ENCODE measurements at places on chromosomes 1 and 21.

GRCh38 chr1:212975111-212975918, 25.0 kb downstream of the VASH2 start:
- no peak for DNase-seq

DNA sequence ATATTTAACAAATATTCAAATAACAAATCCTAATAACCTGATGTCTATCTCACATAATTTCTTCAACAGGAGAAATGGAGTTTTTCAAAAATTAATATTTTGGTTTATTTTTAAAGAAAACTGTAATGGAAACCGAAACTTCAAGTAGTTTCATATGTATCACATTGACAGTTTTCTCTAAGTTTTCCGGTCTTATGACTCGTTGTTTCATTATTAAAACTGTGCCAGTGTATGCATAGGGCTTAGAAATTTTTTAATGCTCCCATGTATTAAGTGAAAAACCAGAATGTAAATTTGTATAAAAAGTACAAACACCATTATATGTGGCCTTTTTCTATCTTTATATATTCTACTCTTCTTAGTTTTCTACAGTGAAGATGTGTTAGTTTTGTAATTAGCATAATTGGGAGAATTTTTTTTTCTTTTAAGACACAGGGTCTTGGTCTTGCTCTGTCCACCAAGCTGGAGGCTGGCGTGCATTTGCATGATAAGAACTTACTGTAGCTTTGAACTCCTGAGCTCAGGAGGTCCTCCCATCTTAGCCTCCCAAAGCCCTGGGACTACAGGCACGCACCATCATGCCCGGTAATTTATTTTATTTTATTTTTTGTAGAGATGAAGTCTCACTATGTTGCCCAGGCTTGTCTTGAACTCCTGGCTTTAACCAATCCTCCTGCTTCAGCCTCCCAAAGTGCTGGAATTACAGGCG, 43.9 kb upstream of the SAMSN1 start:
- DNase-seq, result no peak

- DNase-seq, result no peak
These were observed 248.3 kb downstream of the NUF2 start for GRCh38 chr1:163570071-163570470.

DNA sequence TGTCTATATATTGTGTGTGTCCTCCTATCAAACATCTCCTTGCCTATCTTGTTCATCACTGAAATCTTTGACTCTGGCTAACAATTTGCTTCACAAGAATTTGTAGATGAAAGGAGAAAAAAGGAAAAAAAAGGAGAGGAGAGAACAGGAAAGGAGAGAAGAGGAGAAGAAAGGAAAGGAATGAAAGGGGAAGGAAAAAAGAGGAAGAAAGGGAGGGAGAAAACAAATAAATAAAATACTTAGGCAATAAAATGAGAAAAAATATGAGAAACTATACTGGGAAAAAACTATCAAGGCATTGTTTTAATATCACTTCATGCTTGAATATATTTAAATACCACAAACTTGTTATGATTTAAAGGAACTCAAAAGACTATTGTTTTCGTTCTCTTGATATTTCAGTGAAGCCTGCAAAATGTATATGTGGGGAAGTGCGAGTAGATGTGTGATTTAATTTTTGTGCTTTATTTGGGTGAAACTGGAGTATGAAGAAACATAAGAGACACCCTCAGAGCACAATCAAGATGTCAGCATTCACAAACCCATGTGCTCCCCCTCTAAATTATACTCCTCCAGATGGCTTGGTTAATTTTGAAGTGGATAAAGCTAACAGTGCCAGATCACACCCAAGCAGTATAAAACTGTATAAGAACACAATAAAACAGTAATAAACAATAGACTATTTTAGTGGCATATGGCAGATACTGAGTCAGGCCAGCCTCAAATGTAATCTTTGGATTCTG, 205.7 kb upstream of the SAMSN1 start:
- no peak for DNase-seq

DNA sequence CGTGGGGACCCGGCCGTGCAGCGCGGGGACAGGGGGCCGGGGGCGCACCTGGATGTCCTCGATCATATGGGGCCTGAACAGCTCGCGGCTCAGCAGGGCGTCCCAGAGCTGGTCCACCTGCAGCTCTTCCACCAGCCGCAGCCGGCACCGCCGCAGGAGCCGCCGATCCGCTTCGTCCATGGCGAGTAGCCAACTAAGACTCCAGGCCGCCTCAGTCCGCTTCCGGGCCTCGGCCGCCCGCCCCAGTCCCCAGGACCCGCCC, at the start of gene CASP9:
Gene CASP9, minus strand, starts transcription at position 195 of the 262 bp plus-strand sequence. Its CDS starts 15 bp downstream, at position 180.
- no peak for DNase-seq

GRCh38 chr1:186299570-186299969, 75.5 kb downstream of the TPR start:
- no peak for DNase-seq

DNA sequence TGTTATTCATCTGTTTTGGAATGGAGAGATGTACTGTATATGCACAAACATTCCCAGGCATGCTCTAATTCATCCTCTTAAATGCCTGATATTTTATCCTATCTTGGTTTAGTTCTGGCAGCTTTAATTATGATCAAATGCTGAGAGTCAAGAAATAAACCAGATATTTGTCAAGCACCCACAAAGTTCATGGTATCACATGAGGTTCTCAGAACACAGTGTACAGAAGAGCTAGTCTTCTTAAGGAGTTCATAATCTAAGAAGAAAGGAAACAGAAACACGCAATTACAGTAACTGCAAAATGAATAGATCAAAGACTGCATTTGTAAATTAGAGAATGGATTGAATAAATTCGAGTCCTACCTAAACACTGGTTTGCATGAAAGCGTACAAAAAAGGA, 58.3 kb upstream of the KCNH1 start:
- DNase-seq, result no peak

- no peak for DNase-seq
These were observed 14.8 kb downstream of the DCST2 start for GRCh38 chr1:155018617-155019348.

DNA sequence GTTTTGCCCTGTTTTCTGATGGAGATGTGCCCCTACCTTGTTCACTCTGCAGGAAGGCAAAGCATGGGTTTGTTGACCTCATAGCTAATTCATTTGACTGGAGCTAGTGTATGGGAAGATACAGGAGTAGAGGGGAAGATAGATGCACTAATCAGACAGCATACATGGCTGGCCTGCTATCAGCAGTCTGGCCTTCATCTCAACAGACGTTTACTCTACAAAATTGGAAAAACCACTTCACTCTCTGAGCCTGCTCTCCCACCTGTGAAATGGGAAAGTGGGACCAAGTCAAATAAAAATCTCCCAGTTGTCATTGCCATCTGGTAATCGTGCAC, 235.2 kb upstream of the RAB4A start:
- DNase-seq, result no peak

GRCh38 chr1:202351725-202352124, 3.2 kb downstream of the PPP1R12B start:
- DNase-seq, result no peak

DNA sequence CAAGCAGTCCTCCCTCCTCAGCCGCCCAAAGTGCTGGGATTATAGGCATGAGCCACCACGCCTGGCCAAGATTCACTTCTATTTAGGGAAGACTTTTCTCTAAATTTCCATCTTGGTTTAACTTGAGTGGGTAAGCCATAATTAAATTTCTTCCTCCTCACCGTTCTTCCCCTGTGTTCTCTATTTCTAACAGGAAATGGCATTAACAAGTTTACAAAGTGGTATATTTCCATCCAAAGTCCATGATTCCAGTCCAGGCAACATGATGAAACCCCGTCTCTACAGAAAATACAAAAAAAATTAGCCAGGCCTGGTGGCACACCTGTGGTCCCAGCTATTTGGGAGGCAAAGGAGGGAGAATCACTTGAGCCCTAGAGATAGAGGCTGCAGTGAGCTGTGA, 92.1 kb downstream of the ZFYVE9 start:
- no peak for DNase-seq

- DNase-seq, result no peak
These were observed 127.8 kb downstream of the GRIK3 start for GRCh38 chr1:36906555-36906954.

GRCh38 chr1:40774266-40774998, 9.2 kb upstream of the KCNQ4 start:
- peak; percentile 16 for DNase-seq

- DNase-seq, result peak; percentile 46
These were observed 7.0 kb upstream of the IGSF21 start for GRCh38 chr1:18100491-18101063.

DNA sequence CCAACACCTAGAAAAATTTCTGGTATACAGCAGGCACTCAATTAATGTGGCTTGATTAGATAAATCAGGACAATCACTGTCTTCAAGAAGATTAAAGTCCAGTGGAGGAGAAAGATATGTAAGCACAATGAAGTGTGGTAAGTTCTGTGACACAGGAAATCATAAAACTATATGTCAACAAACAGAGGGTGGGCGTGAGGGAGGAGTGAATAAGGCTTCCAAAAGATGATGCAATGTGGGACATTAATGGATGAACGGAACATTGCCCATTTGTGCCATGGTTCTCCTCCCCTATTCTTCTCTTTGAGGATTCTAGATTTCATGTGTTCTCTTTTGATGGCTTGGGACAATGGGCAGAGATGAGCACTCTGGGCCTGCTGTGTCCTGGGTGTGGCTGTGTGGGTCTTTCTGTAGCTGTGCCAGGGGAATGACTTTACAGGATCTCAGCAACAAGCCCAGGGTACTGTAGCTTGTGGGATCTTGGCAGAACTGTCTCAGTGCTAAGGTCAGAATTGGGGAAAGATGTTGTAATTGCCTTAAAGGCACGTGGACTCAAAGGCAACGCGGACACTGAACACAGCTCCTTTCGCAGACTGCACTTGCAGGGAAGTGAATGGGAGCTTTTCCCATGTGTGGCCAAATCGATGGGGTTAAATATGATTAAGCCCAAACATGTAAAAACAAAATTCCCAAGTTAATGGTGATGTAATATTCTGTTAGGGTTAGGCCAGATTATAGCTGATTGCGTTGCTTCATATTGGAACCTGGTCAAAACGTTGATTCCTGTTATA, 366.9 kb downstream of the TGFB2 start:
- DNase-seq, result no peak

GRCh38 chr1:41616563-41616962, 132.1 kb upstream of the EDN2 start:
- no peak for DNase-seq

- no peak for DNase-seq
These were observed 10.8 kb upstream of the PCBP3 start for GRCh38 chr21:45632637-45633251.

DNA sequence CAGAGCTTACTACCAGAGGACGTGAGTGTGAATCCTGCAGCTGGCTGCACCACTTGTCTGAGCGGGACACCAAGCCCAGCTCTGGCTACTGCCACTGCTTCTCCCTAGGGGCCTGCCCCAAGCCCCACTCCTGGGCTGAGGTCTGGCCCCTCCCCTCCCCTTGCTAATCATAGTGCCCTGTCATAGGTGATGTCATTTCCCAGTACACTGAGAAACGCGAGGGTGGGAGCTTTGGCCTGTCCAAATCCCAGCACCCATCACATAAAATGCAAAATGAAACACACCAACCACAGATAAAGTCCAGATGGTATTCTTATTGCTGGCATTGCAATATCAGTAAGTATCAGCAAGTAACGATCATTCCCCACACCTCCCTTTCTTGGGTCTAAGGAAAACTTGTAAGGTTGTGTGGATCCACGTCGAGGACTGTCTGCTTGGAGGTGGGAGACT, 77.7 kb downstream of the TOMM20 start:
- no peak for DNase-seq

DNA sequence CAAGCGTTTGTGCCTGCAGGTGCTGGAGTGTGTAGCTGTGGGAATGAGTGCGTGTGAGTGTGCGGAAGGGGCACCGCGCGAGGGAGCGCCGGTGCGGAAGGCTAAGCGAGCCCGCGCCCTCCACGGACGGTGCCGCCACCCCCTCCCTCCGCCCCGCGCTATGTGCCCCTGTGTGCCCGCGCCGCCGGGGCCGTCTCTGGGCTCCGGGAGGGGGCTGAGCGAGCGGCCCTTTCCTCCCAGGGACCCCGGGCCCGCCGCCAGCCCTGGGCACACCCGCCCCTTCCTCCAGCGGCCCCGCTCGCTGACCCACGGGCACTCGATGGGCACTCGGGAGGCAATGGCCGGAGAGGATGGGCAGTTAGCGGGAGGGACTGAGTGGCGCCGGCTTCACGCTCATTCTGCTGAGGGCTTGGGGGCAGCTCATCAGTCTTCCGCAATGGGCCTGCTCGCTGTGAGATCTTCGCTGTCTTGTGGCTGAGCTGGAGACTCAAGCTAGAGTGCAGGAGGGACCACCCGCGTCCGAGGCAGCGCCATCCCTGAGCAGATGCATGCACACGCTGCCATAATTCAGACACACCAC, 8.6 kb upstream of the ADGRB2 start:
- DNase-seq, result no peak

GRCh38 chr21:27277110-27277509, 310.2 kb upstream of the ADAMTS5 start:
- no peak for DNase-seq

DNA sequence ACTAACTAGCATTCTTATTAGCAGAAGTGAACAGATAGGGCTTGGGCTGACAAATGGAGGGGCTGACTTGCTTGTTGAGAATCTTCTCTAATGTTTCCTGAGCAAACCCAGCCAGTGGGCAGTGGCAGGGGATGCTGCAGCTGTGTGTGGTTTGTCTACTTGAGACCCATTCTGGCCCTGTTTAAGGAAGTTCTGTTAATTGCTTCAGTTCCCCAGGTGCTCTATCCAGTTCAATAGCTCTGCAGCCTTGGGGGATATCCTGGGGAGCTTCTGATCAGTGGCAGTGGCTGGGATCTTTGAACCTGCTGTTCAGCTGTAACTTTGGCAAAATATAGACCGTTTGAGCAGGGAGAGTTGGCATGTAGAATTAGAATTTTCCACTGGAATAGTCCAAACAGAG, 137.4 kb downstream of the ZNF326 start:
- no peak for DNase-seq

DNA sequence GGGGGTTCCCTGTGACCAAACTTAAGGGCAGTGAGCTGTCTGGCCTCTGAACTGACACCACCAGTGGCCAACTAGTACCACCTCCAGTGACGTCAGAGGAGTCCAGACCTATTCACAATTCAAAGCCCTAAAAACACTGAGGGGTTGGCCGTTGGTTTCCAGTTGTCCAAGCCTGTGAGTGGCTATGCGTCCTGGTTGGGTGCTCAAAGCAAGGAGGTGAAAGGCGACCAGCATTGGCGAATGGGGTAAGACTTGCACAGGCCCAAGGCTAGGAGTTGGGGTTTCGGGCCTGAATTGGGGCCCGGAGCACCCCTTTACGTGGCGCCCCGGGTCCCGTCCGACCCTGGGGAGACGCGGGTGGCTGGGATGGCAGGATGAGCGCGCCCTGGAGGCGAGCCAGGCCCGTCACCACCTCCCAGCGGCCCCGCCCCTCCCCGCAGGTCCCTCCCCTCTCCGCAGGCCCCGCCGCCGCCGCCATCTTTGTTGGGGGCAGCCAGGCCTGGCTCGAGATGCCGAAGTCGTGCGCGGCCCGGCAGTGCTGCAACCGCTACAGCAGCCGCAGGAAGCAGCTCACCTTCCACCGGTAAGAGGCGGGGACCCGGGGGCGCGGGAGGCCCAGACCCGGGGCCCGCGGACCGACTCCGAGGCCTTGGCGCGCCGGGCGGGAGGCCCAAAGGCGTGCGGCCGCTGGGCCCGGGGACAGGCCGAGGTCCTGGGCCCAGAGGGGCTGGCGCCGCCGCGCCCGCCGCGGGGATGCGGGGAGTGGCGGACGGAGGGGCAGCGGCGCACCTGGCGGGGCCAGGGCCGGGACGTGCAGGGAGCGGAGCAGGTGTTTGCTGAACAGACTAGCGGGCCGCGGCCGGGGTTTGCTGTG, at the start of gene THAP3:
Gene THAP3, plus strand, starts transcription at position 159 of the 874 bp plus-strand sequence. Its CDS starts 351 bp downstream, at position 510.
- peak; percentile 72 for DNase-seq

Data from stimulated activated CD4-positive, alpha-beta T cell treated with anti-CD3 and anti-CD28 coated beads, TNF-alpha, amount 100 ng/mL, for 24 hours (primary cell).